HFFc6 (cell line): ENCODE measurements at places on chromosomes 6 and 20.

GRCh38 chr6:2684103-2684749, 66.5 kb downstream of the MYLK4 start:
- DNase-seq = no peak

DNA sequence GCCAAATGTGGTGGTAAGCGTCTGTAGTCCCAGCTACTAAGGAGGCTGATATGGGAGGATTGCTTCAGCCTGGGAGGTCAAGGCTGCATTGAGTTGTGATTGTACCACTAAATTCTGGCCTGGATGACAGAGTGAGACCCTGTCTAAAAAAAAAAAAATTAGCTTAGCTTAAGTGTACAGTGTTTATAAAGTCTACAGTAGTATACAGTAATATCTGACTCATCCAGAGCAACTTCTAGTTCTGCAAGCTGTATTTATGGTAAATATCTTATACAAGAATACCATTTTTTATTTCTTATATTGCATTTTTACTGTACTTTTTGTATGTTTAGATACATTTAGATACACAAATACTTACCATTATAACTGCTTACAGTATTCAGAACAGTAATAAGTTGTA, 58.1 kb downstream of the UQCC1 start:
- no peak for DNase-seq

DNA sequence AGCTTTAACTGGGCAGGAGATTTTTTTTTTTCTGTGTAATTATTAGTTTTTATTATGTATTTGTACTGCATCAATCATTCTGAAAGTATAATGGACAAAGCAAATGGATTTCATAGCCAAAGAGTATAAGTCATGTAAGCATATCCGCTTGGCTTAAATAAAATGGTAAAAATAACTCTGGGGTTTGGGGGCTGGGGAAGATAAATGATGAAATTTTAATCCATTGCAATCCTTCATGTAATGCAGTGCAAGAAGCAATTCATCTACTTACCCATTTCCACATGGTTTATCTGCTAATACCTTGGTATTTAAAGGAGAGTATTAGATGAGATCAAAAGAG, 781.4 kb downstream of the QKI start:
- DNase-seq = no peak

DNA sequence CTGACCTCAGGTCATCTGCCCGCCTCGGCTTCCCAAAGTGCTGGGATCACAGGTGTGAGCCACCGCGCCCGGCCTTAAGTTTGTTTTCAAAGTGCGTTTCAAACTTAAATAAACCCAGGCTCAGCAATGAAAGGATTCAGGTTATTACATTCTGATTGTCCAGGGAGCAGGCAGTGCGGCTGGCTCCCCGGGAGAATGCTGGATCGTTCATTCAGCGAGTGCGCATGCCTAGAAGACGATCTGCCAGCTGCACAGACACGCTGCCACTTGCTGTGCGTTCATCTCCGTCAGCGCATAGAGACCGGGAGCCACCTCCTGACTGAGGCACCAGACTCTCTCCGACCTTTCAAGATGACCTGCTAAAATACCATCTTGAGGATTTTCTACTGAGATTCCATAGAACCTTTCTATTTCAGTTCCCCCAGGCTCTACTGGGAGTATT, 163.9 kb upstream of the ZNF217 start:
- no peak for DNase-seq

DNA sequence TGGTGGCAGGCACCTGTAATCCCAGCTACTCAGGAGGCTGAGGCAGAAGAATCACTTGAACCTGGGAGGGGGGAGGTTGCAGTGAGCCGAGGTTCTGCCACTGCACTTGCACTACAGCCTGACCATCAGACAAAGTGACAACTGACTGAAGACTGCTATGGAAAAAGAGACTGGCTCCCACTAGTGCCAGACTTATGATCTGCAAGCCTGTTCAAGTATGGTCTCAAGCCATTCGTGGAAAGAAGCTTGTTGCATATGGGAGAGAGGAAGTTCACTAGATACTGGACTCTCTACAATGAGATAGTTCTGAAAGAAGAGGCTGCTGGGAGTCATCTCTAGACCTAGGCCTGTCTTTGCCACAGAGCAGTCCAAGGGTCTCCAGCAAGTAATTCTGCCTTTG, 26.7 kb downstream of the MDN1 start:
- peak; percentile 16 for DNase-seq

DNA sequence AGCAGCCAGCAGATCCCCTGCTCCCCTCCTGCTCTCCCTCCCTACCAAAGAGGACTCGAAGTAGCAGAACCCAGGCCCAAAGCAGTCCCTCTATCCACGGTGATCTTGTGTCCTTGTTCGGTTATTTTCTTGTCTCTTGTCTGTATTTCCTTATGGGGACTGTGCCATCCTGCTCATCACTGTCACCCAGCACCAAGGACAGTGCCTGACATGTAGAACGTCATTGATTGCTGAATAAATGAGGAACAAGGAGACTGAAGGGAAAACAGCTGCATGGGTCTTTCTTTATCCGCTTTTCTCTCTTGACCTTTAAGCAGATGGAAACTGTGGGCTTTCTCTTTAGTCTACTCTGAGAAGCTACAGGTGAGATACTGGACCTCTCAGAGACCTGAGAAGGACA, 29.4 kb upstream of the ZNF831 start:
- no peak for DNase-seq

DNA sequence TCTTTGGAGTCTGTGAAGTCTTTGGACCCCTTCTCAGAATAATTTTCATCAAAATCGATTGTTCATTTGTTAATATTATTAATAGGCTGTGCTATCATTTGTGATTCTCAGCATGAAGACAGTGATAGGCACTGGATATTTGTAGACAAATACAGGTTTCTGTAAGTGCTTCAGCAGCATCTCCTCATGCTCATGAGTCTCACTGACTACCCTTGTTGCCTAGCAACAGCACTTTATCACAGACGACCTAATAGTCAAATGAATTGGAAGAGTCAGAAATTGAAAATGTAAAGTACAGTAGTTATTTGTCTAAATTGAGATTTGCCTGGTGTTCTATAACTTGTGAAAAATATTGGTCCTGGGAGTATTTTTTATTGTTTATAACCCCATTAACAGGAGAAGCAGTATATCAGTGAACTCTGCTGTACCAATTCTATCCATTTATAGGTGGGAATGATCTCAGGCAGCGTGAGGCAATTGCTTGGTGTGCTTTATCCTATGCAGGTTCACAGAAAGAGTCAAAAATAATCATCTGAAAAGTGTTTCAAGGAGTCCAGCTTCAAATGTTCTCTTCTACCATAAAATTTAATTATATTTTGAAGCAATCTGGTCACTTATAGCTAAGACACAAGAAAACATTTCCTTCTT, 684.6 kb downstream of the RFPL4B start:
- no peak for DNase-seq

- no peak for DNase-seq
Observed at GRCh38 chr6:100415768-100416167, 49.0 kb downstream of the SIM1 start.

GRCh38 chr6:139029470-139030227, 1.1 kb downstream of the ABRACL start:
- peak; percentile 7 for DNase-seq

DNA sequence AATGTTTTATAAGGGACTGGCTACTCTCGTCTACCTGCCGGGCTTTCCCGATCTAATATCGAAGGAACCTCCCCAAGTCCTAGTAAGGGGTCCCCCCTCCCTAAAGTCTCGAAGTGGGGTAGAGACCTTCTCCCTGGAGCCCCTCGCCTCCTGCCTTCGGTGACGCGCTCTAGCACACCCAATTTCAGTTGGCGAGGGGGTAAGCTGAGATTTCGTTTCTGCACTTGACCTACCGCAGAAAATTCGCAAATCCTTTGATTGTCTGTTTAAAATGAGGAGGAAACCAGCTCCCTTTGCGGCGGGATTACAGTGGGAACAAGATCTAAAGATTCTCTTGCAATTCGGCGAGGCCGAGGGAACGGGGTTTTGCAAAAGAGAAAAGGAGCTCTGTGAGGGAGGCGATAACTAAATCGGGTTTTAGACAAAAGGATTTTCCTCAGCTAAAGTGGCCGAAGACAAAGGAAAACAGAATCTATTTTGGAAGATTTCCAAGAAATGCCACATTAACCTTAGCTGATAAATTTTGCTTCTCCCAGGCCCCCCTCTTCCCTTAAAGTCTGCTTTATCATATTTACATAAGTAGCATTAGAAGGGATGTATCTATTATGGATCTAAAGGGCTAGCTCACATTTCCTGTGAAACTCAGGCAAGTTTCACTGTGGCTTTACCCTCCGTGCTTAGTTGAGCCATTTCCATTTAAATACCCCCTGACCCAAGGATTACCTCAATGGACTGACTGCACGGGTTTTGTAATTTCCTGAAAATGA, 8.4 kb downstream of the SIM1 start:
- no peak for DNase-seq

DNA sequence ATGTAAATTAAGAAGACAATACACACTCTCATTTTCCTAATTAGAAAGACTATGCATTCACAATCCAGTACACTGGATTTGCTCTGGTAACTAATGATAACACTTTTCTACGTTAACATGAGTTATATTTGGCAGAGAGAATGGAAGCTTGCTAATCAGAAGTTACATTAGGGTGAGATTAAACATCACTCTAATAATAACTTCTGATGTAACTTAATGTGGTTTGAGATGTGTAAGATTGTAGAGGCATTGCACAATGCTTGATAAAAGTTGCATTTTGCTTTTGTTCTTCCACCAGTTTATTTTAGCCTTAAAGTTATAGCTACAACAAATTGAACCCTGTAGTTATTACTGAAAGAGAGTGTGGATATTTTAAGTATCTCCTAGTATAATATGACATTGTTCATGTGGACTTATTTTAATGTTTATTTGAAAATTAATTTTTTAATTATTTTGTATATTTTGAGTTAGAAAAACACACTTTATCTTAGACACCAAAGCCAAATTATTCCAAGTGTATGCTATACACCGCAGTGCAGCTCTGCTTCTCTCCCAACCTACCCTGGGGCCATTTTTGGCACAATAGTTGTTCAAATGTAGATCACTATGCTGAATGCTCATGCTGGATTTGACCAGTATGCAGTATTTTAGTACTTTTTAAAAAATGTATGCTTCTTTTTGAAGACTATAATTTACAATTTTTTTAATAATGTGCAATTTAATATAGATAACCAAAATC, 143.2 kb downstream of the SLC16A10 start:
- DNase-seq = peak; percentile 79

DNA sequence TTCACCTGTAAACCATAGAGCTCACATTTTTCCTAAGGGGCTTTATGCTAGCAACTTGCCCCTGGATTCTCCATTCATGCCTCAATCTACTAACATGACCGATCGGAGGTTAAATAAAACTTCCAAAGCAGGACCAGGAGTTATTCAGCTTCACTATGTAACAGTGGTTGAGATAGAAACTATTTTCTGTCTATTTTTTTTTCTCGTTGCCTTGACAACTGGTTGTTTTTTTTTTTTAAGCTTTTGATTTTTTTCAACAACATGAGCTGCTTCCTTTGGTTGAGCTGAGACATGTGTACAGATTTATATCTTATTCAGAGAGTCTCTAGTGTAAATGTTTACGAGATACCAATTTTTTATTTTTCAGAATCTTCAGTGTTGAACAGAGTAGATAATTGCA, 85.7 kb downstream of the SHLD1 start:
- DNase-seq = peak; percentile 42

DNA sequence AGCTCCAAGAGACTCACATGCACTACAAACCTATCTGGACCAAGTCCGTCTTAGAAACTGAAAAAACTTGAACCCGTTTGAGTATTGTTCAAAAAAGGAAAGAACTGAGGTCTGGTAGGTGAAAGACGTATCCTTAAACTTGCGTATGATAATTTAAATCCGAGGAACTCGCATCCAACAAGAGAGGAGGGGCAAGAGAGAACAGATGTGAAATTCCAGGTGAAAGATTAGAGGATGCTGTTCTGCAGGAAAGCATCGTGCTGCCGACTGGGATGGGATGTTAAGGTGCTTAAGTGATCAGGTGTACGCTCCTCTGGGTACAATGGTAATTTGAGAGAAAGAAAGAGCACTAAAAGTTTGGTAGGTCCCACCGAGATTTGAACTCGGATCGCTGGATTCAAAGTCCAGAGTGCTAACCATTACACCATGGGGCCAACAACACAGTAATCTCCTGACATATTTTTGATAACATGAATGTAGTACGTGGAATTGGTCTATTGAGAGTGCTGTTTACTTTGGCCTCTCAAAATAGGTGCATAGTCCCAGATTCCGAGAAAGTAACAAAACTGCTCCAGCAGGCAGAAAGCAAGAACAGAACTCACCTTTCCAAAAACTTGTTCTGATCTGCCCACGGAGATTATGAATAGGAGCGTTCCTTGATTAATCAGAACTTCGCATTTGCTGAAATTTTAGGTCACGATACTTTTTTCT, 53.5 kb upstream of the BTN3A2 start:
- DNase-seq = peak; percentile 80

GRCh38 chr6:100171533-100172321, 177.7 kb upstream of the MCHR2 start:
- DNase-seq = peak; percentile 45

DNA sequence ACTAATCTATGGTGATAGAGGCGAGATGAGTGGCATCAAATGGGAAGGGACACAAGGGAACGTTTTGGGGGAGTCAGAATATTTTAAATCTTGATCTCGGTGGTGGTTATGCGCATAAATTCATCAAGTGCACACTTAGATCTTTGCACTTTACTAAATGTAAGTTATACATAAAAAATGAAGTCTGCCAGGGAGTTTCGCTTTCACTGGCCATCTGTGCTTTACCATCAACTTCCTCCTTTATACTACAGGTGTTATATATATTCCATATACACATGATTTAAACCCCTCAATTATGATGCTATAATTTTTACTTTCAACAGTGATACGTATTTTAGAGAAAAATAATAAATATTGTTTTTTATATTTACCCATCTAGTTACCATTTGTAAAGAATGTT, 97.6 kb upstream of the AKIRIN2 start:
- DNase-seq = no peak

DNA sequence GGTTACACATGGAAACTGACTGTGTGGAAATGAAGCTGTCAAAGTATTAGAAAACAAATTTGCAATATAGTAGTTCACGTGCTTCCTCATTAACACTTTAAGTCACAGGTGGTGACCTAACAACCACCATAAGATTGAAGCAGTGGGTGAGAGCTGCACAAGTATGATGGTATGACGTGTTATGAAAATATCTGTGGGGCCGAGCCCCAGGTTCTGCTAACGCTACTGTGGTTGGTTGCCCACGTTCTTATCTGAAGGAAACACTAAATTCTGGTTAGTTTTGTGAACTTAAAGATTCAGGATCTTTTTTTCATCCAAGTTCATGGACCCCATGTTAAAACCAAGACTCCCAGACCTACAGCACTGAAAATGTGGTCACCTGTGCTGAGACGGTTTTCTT, 243.0 kb upstream of the RIN2 start:
- no peak for DNase-seq

DNA sequence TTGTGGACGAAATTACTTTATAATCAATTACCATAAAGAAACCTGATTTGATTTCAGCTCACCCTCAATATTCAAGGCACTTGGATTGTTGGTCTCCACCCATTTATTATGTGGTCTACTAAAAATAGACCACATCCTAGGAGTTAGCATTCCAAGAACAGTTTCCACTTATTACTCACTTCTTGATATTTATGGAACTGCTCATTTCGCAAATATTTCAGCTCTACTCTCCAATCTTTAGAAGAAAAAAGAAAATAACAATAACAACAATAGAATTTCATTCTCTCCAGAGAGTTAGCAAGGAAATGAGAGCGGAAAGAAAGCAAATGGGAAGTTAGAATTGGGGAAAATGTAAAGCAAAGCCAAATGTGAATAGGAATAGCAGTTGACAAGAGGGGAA, 26.2 kb upstream of the HDAC2 start:
- DNase-seq = peak; percentile 81

- DNase-seq = no peak
Observed at GRCh38 chr6:319177-320131, 27.2 kb downstream of the DUSP22 start.
